ENCODE measurements at places on chromosomes 1 and 21. TPM values are rescaled to one million over a fixed set of nuclear protein-coding genes. Genes with fewer than 3 reads are reported as not detected.
A peak's percentile ranks its signal among the peaks of the same experiment; 100 is the strongest.

- no peak for DNase-seq
Measured at GRCh38 chr1:162323023-162323422, 53.6 kb downstream of the SPATA46 start.

GRCh38 chr1:86429835-86430234, 5.9 kb downstream of the CLCA2 start:
- peak; percentile 93 for DNase-seq

DNA sequence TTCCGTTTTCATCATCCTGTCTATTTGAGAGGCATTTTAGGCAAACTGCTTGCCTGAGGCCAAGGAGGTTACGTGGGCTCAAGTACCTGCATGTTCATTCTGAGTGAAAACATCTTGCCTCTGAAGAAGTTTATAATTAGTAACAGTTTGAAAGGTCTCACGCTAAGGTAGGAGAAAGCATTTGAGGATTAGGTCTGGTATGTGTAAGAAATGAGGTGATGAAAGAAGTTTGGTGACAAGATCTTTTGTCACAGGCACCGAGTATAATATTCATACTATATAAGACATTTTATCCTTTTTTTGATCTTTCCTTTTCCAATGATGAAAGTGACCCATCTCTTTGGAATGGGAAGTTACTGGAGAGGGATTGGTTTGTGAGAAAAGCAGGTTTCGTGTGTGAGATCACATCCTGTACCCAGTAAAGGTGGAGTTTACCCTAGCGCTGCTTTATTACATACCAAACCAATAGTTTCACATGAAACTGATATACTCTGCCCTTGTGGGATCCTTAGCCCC, 98.7 kb upstream of the PDC start:
- peak; percentile 70 for DNase-seq

- DNase-seq, result no peak
Measured at GRCh38 chr1:228792601-228793000, 57.3 kb downstream of the RHOU start.

- DNase-seq, result no peak
Measured at GRCh38 chr1:68180441-68181164, 51.7 kb downstream of the WLS start.

GRCh38 chr1:88984569-88984968, 7.9 kb downstream of the KYAT3 start:
- DNase-seq, result no peak

DNA sequence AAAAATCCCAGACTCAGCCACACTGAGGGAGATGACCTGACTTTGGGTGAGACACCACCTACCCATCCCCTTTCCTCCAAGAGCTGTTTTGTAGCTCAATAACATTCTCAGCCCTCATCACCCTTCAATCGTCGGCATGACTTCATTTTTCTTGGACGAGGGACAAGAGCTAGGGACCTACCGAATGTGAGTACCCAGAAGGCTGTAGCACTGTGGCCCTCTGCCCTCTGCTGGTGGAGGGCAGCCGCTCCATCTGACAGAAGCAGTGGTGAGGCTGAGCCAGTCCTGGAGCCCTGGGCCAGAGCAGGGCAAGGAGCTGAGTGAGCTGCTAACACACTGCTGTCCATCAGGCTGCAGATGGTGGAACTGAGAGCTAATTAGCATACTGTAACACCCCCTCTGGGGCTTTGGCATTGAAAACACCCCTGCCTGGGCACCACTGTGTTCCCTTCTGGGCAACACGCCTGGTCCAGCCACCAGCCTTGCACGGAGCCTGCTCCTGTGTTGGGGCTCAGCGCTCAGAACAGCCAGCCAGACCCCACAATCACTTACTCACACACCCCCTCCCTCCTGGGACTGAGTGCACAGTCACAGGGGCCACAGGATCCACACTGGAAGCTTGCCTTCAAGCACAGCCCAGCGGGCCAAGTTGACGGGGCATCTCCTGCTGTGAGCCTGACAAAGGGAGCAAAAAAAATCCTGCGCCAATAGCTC, 18.3 kb upstream of the ALPL start:
- DNase-seq, result peak; percentile 64

- peak; percentile 51 for DNase-seq
Measured at GRCh38 chr1:66947267-66947666, 22.5 kb downstream of the MIER1 start.

- no peak for DNase-seq
Measured at GRCh38 chr1:92091625-92092024, 11.5 kb downstream of the BTBD8 start.

- DNase-seq, result no peak
Measured at GRCh38 chr1:193392686-193393085, 206.3 kb upstream of the B3GALT2 start.

- DNase-seq, result no peak
Measured at GRCh38 chr1:25618433-25618808, 1.8 kb downstream of the MAN1C1 start.

- peak; percentile 96 for DNase-seq
Measured at GRCh38 chr1:18926315-18927081, 24.1 kb upstream of the ALDH4A1 start.

DNA sequence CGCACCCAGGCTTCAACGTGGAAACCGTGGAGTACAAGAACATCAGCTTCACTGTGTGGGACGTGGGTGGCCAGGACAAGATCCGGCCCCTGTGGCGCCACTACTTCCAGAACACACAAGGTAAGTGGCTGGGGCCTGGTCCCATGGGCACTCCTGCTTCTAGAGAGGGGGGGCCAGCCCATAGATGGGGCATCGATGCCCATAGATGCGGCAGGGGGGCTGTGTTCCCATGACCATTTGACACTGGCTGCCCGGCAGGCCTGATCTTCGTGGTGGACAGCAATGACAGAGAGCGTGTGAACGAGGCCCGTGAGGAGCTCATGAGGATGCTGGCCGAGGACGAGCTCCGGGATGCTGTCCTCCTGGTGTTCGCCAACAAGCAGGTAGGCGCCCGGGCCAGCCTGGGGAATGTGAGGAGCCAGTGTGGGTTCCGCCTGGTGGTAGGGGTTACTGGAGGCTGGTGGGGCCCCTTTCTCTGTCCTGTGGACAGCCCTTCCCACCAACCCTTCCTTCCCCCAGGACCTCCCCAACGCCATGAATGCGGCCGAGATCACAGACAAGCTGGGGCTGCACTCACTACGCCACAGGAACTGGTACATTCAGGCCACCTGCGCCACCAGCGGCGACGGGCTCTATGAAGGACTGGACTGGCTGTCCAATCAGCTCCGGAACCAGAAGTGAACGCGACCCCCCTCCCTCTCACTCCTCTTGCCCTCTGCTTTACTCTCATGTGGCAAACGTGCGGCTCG, 5.6 kb downstream of the C1orf35 start:
- no peak for DNase-seq

DNA sequence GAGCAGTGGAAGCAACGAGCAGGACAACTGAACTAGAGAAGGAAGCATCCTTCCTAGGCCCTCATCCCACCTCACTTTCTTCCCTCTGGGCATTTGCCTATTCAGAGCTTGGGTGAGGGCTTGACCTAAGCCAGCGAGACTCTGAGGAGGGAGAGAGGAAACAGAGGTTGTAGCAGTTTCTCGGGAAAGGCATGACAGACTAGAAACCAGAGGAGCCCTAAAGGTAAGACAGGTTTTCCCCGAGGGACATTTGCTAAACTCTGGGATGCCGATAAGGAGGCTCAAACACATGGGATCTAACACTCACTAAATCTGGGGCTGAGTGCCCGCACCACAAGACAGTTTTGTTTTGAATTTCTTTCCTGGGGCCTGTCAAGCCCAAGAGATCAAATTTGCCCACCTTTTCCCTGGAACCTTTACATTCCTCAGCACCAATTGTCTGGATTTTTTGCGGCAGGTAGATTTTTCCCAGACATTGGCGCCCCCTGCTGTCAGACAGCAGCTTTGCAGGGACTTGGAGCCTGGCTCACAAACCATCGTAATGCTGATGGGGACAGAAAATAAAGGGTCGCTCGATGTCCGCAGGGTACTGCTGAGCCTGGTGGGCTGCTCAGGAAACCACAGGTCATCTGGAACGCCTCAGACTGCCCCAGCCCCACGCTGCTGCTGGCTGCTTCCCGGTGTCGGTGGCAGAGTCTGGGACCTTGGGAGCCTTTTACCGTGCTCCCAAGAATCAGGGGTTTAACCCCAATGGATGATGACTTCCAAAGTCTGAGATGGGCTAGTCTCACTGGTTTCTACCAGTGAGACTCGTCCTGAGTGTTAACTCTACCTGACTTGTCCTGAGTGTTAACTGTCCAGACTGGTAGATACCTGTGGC, 23.4 kb upstream of the TSPAN2 start:
- no peak for DNase-seq

GRCh38 chr1:167491586-167492461, 26.5 kb downstream of the CD247 start:
- DNase-seq, result no peak

DNA sequence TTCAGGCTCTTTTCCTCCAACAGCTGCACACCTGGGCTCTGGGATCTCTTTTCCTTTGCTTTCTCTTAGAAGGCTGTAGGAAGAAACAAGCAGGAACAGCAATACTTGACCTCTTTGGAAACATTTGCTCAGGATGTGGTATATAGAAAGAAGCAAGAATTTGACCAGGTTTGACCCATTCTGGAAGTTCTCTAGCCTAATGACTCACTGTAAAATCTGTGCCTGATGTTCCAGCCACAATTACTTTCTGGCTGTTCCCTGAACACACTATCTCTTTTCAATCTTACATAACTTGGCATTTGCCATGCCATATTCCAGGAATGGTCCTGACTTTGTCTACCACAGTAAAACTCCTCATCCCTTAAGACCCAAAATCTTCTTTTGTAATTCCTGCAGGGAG, 419.9 kb upstream of the DAB1 start:
- DNase-seq, result no peak

DNA sequence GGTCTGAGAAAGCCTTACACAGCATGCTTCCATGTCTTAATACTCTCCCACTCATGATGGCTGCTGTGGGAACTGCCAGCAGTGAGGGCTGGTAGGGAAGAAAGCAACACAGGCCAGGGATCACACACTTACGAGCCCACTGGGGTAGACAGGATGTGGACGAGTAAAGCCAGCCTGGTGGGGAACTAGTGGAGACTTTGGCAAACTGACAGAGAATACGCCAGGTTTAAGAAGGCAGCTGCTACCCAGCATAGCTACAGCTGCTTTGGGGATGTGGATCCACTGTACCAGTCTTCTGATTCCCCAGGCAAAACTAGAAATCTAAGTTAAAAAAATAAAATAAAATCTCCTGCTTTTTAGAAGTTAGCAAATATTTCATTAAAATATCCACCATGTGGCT, 664.0 kb downstream of the SMYD3 start:
- DNase-seq, result no peak

DNA sequence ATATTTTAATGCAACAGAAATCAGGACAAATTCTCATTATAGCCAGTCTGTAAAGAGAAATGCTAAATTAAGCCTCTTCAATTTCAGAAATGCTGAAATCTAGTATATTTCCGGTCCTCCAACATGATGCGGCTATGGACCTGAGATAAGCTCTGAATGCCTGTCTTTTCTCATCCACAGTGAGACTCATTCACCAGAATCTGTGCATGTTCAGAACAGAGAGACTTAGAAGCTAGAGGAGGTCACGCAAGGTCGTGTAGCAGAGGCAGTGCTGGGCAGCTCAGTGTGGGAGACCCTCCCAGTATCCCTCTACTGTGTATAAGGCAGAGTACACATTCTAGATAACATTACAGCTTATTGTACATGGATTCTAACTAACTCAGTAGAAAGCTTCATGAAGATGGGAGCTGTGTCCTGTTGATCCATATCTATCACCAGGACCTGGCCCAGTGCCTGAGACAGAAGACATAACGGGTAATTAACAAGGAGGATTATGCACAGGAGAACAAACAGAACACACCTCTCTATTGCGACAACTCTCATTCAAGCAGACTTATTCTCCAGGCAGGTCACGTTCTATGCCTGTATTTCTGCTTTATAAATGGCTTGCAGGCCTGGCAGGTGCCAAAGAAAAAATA, 97.0 kb upstream of the COA6 start:
- DNase-seq, result no peak

DNA sequence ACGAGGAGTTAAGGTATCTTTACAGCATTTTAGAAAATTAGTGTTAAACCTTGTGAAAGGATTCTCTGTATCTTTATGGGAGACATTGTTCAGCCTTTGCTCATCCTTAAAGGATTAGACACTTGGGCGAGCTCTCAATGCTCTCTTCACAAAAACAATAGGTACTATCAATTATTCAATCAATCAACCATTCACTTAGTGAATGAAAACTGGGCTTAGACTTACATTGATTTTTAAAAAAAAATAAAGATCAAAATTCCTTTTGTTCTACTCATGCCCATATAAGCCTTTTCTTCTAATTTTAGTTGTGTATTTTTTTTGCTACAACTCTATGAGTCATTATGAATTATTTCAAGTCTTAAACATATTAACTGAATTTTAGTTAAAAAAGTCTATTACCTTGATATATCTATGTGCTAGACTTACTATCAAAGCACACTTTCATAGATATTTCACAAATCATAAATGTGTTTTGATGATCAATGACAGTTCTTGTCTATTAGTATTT, 181.2 kb downstream of the DPYD start:
- DNase-seq, result peak; percentile 54

Gene ZSWIM5
- total RNA-seq, result under 0.01 TPM

Gene C1QB
- not detected for total RNA-seq

Gene OR6K3
- not detected for total RNA-seq

Gene CLCA4
- not detected for total RNA-seq

Gene FCN3
- not detected for total RNA-seq

Gene PRR9
- total RNA-seq, result not detected

Gene CD84
- total RNA-seq, result not detected

Gene OPTC
- total RNA-seq, result not detected

Gene OR6N1
- total RNA-seq, result not detected

Measured in IMR-90 (cell line).